ENCODE measurements at places on chromosomes 3 and 15.

DNA sequence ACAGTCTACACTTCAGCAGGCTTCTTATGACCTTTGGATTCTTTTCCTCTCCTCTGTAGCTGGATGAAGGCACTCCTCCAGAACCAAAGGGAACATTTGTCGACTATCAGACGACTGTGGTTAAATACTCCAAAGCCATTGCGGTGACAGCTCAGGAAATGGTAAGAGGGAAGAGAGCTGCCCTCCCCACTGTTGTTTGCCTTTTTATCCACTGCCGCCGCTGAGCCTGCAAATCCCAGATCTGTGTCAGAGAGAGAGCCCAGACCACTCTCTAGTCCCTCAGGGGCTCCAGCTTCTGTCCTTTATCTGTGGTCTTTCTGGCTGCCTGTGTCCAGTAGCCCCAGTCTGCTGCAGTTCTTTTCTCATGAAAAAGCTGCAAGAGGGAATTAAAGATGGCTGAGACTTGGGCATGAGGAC is 261.5 kb upstream of the TPM1 start:
- no peak for DNase-seq

DNA sequence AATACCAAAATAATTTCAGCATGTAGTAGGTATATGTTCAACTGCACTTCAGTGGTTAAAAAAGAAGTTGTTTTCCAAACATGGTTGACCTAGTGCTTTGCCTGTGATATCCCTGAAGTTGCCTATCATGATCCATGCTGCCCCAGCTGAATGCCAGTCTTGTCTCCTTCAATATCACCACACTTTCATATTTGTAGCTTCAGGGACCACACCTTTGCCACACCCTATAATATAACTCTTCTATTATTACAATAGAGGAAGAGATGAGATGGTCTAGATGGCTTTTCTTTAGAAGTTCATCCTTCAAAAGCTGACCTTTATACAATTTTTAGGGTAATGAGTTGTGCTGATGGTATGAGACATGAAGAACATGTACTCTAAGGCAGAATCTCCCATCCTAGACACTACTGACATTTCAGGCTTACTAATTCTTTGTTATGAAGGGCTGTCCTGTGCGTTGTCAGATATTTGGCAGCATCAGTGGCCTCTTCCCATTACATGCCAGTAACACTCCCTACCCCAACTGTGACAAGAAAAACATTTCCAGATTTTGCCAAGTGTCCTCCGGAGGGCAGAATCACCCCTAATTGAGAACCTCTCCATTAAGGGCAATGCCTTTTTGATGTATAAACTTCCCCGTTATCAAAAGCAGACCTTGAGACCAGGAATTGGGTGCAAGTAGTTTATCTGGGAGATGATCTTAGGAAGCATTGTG is 76.2 kb upstream of the PLCL2 start:
- no peak for DNase-seq

- DNase-seq, result no peak
Observed at GRCh38 chr3:161673866-161674265, 177.3 kb downstream of the OTOL1 start.

- DNase-seq, result no peak
Observed at GRCh38 chr15:67030036-67030762, 35.2 kb upstream of the SMAD3 start.

GRCh38 chr15:101528108-101528916 is 38.8 kb upstream of the PCSK6 start:
- no peak for DNase-seq
